ENCODE measurements at places on chromosomes 1 and 21.

GRCh38 chr1:62439652-62440371 lies 3.0 kb downstream of the USP1 start:
- DNase-seq = no peak

- DNase-seq = no peak
Measured at GRCh38 chr21:36910581-36911307, 55.7 kb downstream of the HLCS start.

DNA sequence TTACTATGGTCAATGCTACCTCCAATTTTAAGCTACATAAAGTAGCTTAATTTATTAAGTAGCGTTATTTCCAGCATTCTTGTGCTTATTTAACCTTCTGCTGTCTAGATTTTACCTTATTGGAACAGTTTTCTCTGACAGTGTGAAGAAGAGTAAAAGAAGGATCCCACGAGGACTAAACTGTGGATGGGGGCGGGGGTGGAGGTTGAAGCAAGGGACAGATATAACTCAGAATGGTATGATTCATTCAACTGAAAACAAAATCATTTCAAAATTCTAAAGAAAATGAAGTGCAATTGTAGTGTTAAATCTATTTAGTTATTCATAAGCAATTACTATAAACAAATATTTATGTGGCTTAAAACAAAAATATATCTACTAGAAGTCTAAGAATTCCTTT lies 11.5 kb upstream of the VAV3 start:
- no peak for DNase-seq

- DNase-seq = no peak
Measured at GRCh38 chr1:73044241-73045036, 762.1 kb upstream of the NEGR1 start.

GRCh38 chr1:168114845-168115244 lies 21.9 kb downstream of the GPR161 start:
- no peak for DNase-seq

DNA sequence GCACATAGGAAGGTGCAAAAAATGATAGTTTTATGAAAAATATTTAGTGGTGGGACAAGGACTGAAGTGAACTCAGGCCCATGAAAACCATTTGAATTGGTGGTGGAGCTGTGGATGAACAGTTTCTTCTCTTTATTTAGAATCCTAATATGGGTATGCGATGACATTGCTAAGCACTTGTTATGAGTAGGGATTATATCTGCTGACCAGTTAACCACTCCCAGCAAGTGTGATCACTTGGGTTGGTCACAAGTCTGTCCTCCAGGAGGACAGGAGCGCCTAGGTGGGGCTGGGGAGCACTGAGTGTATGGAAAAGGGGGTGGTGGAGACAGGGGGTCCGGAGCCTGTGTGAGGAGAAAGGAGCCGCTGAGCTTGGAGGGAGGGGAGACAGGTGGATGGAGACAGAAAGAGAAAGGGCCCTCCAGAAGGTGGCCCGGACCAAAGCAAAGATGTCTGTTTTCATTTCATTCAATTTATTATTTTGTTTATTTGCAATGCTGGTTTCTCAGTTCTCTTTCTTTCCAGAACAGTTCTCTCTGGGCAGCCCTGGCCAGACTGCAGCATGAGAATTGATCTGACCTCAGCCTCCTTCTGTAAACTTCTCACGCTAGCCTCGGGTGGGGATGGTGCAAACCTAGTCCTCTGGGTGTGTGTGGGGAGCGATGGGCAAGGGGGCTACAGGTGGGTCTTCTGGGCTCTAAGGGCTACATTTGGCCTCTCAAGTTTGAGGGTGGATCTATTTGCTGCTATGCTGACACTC lies 9.9 kb upstream of the ZSCAN20 start:
- no peak for DNase-seq

DNA sequence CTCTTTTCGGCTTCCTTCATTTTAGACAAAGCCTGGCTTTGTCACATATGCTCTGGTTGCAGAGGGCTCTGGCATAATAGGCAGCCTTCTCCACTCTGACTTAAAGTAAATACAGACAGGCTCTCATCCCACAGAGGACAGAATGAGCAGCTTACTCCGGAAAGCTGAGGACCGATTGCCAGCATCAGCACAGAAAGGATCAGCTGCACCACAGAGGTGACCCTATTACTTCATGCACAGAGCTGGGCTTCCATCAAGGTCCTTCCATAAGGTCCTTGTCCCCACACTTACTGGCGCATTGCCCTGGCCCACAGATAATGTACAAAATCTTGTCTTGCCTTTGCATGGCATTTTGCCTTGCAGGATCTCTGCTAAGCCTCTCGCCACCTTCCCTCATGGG lies 67.6 kb downstream of the SEC16B start:
- DNase-seq = no peak

- DNase-seq = no peak
Measured at GRCh38 chr1:185483664-185484450, 166.8 kb upstream of the IVNS1ABP start.

GRCh38 chr1:213474054-213474453 lies 423.0 kb downstream of the RPS6KC1 start:
- DNase-seq = no peak

DNA sequence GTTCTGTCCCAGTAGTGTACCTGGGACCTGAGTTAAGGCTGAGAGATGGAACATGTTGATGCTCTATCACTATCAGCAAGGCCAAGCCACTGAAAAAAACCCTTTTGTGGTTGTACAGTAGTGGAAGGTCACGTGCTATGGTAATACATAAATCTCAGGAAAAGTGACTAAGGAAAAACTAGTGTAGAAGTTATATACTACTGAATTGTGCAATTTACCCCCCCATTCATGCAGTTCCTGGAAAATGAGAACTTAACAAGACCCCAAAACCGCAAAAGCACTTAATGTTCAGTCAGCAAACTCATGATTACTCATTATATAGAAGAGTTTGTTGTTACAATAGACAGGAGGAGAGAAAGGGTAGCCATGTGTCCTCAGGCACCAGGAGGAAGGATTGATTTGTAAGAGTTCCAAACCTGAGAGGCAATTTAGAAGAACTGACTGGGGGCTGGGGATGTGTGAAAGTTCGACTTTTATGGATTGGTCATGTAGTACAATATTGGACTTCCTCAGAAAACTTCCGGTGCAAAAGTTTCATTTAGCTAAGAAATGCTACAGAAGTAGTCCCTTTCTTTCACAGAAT lies 91.6 kb downstream of the RGL1 start:
- no peak for DNase-seq

GRCh38 chr1:245166471-245166885 lies 11.7 kb downstream of the KIF26B start:
- DNase-seq = no peak

- DNase-seq = no peak
Measured at GRCh38 chr1:207027921-207028320, 4.6 kb downstream of the C1orf116 start.

GRCh38 chr1:158806916-158807536 lies 24.1 kb upstream of the MNDA start:
- no peak for DNase-seq

DNA sequence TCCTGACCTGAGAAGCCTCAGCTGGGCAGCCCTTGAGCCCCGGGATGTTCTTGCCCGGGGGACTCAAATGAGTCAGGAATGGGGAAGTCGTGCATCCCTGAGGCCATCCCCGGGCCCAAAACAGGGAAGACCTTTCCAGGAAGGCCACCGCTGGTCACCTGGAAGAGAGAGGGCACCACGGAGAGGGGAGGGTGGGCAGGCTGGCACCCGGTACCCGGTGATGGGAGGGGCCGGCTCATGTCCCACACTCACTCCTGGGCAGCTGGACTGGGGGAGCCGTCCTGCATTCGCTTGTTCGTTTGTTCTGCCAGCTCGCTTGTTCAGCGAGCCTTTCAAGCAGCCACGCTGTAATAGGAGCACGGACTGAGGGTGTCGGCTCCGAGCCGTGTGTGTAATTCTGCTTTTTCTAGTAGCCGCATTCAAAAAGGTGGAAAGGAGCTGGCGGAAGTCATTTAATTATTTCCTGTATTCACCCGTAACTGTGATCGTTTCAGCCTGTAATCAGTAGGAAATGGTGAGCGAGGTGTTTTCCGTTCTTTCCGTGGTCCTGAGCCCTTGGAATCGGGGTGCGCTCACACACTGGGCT lies 48.4 kb upstream of the CCDC27 start:
- DNase-seq = no peak

- no peak for DNase-seq
Measured at GRCh38 chr1:150094734-150095265, 27.2 kb downstream of the VPS45 start.

GRCh38 chr1:6870571-6870970 lies 85.3 kb downstream of the CAMTA1 start:
- DNase-seq = no peak

DNA sequence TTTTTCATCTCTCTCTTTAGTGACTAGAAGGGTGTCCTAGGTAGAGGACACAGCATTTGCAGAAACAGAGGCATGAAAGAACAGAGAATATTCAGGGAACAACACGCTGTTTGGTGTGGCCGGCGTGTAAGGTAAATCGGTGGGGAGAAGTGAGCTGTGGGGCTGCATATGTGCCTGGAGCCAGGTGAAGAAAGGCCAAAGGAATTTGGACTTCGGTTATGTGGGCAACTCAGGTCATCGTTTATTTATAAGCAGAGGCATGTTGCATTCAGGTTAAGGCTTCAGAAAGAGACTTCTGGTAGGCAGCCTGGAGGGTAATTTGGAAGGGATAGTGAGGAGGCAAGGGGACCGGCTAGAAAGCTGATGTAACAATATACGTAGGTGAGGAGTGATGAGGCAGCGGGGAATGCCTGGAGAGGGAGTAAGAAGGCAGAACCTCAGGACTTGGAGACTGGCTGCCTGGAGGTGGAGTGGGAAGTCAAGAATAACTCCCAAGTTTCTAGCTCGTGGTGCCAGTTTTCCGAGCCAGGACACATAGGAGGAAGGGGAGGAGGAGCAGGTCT lies 64.1 kb upstream of the ACOT11 start:
- no peak for DNase-seq

- peak; percentile 23 for DNase-seq
Measured at GRCh38 chr1:41433501-41433900, 51.0 kb downstream of the EDN2 start.

DNA sequence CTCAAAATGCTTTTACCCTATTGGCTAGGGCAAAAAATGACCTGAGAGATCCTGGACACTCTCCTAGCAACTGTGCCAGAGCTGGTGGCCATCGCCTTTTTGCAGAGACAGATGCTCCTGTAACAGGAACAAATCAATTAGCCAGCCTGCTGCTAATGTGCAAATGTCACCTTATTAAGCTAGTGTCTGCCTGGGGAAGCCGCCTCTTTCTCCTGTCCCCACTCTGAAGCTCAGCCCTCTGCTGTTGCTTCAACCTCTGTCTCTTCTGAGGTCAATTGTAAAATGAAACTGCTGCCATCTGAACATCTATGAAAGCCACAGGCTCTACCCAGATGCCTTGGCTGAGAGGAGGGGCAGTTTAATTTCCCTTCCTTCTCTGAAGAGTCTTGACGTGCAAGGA lies 85.5 kb upstream of the CACNA1E start:
- DNase-seq = no peak

- DNase-seq = no peak
Measured at GRCh38 chr1:240827786-240828185, 215.8 kb upstream of the GREM2 start.

GRCh38 chr1:30159015-30159414 lies 564.4 kb downstream of the MATN1 start:
- no peak for DNase-seq

DNA sequence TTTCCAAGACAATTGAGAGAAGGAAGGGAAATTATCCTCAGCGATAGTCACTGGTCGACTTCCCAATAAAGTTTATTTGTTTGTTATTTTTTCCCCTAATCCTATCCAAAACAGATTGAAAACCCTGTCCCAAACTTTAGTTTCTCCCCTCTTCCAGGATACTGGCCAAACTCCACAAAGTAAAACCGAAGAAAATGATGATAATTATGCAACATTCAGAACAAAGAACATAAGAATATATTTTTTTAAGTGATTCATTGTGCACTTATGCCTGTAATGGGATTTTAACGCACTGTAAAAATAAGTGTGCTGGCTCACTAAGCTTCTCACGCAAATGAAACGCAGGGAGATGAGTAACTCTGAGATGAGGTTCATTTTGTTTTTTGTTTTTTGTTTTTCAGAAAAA lies 6.0 kb downstream of the GLIS1 start:
- DNase-seq = no peak

- DNase-seq = no peak
Measured at GRCh38 chr1:61343734-61344420, 261.5 kb downstream of the NFIA start.

- DNase-seq = no peak
Measured at GRCh38 chr1:36911561-36912364, 122.6 kb downstream of the GRIK3 start.

GRCh38 chr1:60890664-60891063 lies 191.7 kb upstream of the NFIA start:
- no peak for DNase-seq

- DNase-seq = peak; percentile 46
Measured at GRCh38 chr1:221961532-221962292, 219.8 kb upstream of the DUSP10 start.

GRCh38 chr1:117857418-117857817 lies 72.0 kb downstream of the GDAP2 start:
- DNase-seq = no peak

DNA sequence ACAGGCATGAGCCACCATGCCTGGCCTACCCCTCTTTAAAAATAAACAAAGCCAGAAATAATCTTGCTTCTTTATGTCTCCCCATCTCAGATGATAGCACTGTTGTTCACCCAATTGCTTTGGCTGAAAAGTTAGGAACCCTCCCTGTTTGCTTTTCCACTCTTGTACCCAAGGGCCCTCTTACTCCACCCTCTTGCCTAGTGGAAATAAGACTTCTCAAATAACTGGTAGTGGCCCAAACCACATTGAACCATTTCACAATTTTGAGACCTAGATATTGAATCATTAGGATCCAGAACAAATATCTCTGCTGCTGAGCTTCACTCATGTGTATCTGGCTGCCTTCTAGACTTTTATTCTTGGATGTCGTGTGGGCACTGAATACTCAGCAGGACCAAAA lies 37.7 kb downstream of the RNF220 start:
- DNase-seq = no peak

DNA sequence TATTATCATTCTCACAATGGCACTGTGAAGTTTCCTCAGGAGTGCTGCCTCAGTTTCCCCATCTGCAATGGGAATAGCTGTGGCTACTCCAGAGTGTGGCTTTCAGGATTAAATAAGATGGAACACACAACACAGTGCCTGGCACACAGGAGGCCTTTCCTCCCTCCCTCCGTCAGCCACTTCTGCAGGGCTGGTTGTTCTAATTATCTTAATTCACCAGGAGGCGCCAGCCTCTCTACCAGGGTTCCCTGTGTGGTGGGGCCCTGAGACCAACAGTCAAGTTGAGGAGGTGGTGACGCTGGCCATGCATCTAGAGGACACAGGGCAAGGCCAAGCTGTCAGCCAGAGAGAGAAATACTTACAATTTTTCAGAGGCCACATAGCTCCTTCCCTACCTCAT lies 6.3 kb upstream of the FOXO6 start:
- DNase-seq = no peak

- DNase-seq = no peak
Measured at GRCh38 chr1:33182401-33182841, 578 bp upstream of the TRIM62 start.

GRCh38 chr1:170586321-170587252 lies 54.6 kb downstream of the GORAB start:
- DNase-seq = no peak

- DNase-seq = peak; percentile 57
Measured at GRCh38 chr1:23627069-23627735, 64.4 kb upstream of the RPL11 start.

- DNase-seq = no peak
Measured at GRCh38 chr1:179202161-179202560, 27.3 kb downstream of the ABL2 start.

- DNase-seq = no peak
Measured at GRCh38 chr1:40625476-40626382, 39.8 kb downstream of the RIMS3 start.

All from lower lobe of right lung (tissue), 2 donors.